Stimulated activated CD4-positive, alpha-beta T cell treated with anti-CD3 and anti-CD28 coated beads, Interleukin-1b, Interleukin-23, amount 100 ng/mL, for 24 hours (primary cell): ENCODE measurements at places on chromosomes 5 and 9.

GRCh38 chr9:7340451-7340850 lies 459.1 kb downstream of the DMAC1 start:
- DNase-seq, result no peak

GRCh38 chr9:133794016-133794760 lies 56.0 kb upstream of the SARDH start:
- no peak for DNase-seq

DNA sequence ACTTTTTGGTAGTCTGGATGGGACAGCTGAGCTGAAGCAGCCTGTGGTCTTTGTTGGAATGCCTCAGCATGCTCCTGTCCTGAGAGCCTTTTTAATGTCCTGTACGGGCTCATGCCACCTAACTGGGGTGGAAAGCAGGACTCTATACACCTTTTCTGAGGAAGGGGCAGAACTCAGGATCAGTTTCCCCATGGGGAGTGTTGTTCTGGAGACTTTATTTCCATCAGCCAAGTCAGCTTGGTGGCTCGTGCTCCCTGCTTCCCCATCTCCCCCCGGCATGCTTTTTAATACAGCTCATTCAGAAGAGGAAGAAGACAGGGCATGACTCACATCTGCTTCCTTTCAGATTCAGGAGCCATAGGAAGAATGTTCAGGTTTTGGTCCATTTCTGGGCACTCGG lies 5.1 kb upstream of the SEPTIN8 start:
- DNase-seq, result no peak

DNA sequence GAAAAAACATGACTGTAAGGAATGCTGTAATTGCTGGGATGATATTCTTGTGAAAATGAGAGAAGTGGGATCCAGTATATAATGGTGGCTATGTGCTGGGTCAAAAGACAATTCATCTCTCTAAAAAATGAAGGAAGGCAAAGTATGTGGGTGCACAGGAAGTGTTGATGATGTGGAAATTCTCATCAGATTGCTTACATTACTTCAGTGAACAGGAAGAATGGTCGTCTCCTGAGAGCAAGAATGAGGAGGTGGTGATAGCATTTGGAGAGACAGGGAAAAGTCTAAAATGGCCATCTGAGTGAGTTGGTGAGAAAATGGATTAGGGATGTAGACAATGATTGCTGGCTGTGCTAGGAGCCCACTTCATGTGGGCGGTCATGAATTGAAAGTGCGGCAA lies 253.5 kb upstream of the NREP start:
- no peak for DNase-seq

DNA sequence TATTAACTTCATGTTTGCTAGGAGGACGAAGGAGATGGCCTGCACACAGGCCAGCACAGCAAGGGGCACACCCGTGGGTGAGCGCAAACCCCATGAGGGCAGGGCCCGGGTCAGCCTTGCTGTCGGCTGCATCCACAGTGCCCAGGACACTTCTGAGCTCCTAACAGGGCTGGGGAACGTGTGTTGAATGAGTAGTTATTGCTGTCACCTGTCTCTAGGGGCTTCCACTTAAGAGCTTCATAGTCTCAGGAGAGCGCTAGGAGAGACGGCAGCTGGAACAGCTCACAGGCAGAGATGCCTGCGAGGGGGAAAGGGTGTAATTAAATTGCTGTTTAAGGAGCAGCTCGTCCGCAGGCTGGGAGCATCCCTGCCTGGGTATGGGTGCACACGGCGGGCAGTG lies 91.4 kb upstream of the NEURL1B start:
- DNase-seq, result no peak

DNA sequence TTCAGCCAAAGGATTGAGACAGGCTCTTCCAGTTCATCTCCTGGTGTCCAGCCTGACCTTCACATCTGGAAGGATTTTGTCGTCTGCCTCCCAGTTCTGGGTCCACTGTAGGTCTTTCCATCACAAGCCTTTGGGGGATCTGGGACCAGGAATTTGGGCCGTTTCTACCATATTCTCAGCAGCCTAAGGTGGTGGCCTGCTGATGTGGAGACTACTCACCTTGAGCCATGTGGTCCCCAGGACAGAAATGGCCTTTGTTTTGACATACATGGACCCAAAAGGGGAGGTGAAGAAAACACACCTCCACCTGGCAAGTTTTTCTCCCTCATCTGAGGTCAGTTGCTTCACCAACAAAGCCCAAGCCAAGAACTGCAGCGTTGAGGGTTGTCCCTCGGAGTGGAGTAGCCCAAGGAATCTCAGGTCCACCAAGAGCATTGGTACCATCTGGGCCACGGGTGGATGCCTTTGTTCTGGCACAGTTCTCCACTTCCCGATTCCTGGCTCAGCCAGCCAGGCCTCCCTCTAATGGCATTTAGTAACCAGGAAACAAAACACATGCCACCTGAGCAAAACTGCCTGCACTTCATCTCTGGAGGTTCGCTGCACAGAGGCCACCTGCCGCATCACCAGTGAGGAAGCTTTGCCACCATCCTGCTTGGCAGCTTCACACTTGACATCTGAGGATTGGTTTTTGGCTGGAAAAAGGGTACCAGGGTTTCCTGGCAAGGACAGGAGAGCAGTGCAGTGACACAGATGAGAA lies 24.7 kb downstream of the AMBP start:
- no peak for DNase-seq
